Daoy (cell line): ENCODE measurements at places on chromosomes 7 and 10. TPM values are rescaled to one million over a fixed set of nuclear protein-coding genes. Genes with fewer than 3 reads are reported as not detected.
A peak's percentile ranks its signal among the peaks of the same experiment; 100 is the strongest.

DNA sequence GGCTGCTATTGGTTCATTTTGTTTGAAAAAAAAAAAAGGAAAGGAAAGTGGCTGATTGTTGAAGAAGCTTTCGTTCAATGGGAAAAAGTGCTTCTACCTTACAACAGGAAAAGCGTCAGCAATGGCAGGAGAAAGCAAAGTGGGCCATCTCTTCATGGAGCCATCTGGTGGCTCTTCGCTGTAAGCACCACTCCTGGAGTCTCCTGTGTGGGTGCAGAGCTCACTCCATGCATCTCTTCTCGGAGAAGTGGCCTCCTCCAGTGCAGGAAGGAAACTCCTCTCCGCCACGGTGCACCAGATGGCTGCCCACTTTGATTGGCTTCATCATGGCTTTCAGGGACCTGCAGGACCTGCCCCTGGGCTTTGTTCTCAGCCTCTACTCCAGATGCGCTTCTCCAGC is 250.9 kb downstream of the PTEN start:
- peak; percentile 38 for DNase-seq

GRCh38 chr10:77191324-77192049 is 446.1 kb downstream of the KCNMA1 start:
- DNase-seq: no peak

DNA sequence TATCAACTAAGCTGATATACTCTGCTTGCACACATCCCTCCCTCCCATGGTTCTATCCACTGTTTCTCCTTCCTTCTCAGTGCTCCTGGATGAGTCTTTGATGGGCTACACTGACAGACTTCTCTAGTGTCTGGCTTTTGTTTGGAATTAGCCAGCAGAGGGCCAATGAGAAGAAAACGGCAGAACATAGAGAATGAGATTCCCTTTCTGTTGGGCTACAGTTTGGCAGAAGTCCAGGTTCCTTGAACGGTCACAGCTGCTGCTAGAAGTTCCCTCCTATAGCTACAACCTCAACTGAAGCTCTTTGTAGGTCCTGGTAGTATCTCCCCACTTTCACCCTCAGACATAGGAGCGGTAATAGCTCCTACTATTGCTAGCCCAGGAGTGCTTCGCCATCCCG is 251.1 kb upstream of the LRRN3 start:
- no peak for DNase-seq

GRCh38 chr7:123601530-123601929 is at the start of gene ASB15:
TSS of gene ASB15 (plus strand) at chr7:123601821. CDS start at chr7:123614503, 12,682 bp downstream.
- DNase-seq: no peak

DNA sequence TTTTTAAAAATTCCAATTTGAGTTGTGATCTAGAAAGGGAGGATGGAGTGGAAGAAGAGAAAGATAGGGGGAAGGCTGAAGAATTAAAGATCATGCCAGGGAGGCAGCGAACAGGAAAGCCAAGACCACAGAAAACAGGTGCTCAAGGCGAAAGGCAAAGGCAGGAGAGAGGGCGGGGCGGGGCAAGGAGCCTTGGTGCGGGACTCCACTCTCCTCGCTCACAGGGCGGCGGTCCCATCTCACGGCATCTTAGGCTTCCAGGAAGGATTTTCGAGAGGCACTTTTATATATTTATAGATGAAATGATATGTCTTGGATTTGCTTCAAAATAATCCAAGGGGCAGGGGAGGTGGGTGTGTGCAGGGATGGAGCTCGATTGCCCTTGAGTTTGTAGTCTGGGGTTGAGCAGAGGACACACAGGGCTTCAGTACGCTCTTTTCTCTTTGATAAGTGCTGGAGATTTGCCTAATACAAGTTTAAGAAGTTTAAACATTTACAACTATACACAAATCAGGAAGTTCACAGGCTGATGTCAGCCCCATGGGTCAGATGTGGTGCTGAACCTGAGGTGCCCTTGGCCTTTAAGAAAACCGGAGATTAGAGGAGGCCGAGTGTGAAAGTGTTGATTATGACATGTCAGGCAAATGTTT is 161.1 kb downstream of the PRKAG2 start:
- no peak for DNase-seq

AUTS2 gene
- total RNA-seq: 5.5 and 13.9 TPM in 2 replicates

DNA sequence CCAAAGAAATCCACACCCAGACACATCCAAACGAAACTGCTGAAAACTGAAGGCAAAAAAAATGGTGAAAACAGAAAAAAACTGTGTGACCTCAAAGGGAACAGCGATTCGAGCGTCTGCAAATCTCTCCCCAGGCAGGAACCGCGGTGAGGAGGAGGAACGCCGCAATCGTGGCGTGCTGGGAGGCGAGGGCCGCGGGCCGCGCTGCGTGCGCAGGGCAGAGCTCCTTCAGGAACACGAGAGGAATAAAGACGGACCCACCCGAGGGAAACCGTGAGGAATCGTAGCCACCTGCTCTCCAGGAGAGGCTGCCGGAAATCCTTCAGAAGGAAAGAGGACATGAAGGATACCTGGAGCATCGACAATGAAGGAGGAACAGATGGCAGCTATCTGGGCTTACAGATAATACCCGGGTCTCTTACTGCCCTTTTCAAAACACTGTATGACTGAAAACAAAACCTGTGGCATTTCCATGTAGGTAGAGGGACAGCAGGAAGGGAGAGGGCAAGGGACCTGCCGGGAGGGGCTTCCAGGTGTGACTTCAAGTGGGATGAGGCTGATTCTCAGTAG is 266.0 kb downstream of the MAD1L1 start:
- no peak for DNase-seq

SEMA3D gene
- total RNA-seq: 0.95 and 1.8 TPM in 2 replicates

RAMP3 gene
- total RNA-seq: not detected in 2 replicates

CADPS2 gene
- total RNA-seq: 12.2 and 15.1 TPM in 2 replicates

MSS51 gene
- 0.15 and 0.57 TPM in 2 replicates for total RNA-seq

DNA sequence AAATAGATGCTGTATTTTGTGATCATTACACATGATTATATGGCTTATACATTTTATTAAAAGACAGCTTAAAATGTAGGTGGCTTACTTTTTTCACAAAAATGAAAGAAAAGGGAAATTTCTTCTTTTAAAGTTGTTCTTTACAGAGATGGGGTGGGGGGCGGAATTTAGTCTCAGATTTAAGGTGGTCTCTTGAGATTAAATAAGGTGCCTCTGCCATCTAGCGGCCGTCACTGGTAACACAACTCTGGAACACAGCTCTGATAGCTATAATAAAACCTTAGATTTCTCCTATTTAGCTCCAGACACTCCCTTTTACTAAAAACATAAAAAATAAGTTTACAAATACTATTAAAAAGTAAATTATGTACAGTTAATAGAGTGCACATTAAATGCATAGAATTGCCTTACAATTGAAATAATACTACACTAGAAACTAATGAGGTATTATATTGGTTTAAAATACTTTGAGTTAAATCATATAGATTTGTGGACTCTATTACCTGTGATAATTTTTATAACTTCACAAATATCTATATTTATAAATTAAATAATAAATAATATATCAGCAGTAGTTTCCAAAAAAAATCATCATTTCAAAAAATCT is 210.9 kb downstream of the DGKB start:
- DNase-seq: peak; percentile 21

DNA sequence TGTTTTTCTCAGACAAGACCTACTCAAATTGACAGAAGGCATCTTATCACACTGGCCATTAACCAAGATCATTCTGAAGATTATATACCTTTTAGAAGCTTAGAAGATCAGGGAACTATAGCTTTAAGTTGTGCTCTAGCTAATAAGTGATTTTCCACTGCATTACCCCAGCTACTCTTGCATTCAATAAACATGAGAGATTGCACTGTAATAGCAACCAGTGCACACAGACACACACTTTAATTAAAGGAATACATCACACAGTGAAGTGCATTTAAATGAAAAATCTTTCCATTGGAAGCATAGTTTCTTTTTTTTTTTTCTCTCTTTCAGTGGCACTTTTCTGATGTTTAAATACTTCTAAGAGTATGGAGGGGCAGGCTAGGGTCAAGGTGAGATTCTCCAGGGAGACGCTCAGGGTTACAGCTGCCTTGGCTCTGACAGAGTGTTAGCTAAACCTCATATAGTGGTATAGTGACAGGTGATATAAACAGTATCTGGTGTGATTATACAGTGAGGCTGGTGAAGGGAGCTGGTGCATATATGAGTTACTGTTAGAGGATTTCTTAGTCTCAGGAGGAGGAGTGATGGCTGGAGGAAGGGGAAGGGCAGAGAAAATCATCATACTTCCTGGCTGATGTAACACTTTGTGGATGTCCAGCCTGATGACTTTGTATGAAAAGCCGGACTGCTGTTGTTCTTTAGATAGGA is 369.5 kb downstream of the SORCS3 start:
- DNase-seq: no peak

- DNase-seq: no peak
These were observed 807.9 kb downstream of the KCNMA1 start for GRCh38 chr10:76829724-76830123.

DNA sequence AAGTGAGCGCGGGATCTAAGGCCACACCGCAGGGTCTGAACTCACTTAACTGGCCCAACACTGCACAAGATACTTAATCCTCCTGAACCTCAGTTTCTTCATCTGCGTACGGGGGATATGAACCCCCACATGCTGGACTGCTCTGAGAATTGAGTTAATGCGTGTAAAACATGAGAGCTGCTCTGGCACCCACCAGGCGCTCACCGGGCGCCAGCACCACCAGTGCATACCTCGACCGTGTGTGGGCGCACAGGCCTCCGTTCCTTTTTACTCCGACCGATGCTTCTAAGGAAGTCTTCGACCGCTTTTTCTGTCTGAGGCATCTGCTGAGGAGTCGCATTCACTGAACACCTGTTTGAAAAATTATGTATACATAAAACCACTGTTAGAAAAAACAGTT is 27.2 kb downstream of the PITRM1 start:
- no peak for DNase-seq

DNA sequence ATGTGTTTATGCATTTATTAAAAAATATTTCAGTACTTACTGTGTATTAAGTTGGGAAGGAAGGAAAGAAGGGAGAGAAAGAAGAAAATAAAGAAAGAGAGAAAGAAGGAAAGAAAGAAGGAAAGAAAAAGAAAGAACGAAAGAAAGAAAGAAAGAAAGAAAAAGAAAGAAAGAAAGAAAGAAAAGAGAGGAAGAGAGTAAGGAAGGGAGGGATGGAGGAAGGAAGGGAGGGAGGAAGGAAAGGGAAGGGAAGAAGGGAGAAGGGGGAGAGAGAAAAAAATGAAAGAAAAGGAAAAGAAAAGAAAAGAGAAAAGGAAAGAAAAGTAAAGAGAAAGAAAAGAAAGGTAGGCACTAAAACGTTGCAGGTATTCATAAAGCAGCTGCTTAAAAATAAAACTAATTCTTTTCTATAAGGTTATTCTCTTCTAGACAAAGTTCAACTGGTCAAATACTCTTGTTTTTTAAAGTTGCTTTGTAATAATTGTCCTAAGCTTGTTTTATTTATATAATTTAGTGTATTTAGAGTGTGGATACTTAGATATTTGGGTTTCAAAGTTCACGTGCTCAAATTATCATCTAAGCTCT is 703.3 kb upstream of the LRRTM3 start:
- DNase-seq: no peak

DNA sequence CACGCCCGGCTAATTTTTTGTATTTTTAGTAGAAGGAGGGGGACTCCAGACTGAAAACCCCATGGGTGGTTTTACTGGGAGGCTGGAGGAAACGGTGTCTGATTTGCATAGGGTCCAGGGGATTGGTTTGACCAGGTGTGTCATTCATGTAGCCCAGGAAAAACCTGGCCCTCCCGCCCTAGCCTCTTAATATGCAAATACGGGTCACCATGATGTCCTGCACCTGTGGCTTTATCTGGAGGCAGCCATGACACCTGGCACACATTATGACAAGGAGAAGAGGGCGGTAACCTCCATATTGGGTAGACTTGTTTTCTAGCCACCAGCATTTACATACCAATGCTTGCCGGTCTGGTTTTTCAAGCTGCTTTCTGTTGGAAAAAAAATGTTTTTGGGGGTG is 68.0 kb downstream of the TRIL start:
- no peak for DNase-seq

ELAPOR2 gene
- 5.9 and 13.9 TPM in 2 replicates for total RNA-seq

GRCh38 chr10:59817773-59818172 is 64.5 kb upstream of the MRLN start:
- DNase-seq: peak; percentile 12

DNA sequence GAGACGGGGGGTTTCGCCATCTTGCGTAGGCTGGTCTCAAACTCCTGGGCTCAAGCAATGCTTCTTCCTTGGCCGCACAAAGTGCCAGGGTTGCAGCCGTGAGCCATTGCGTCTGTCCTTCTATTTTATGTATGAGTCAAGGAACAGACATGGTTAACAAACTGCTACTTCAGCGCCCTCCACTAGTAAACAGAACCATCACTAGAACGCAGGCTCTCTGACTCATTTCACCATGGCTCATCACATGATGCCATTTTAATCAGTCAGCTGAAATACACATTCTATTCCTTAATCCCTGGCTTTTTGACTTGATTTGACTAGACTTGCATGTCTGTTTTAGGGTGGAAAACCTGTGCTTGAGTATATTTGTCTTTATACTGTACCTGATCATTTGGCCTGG is 41.3 kb downstream of the CELF2 start:
- peak; percentile 2 for DNase-seq

CALN1 gene
- total RNA-seq: 1.3 and 2.8 TPM in 2 replicates

DNA sequence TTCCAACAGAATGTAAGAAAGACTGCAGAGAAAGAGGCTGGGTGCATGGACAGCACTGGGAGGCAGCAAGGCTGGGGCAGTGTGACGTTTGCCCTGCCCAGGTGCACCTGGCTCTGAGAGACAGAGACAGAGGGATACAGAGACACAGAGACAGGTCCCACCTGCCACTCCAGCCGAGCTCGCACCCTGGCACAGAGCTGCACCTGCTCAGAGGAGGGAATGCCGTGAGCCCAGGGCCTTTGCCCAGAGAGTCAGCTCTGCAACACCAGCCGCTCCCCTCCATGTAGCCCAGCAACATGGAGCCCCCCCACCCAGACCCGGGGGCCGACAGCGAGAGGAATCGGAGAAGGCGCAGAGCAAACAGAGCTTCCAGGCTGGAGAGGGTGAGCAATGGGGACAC is 35.3 kb upstream of the PROSER2 start:
- no peak for DNase-seq

DNA sequence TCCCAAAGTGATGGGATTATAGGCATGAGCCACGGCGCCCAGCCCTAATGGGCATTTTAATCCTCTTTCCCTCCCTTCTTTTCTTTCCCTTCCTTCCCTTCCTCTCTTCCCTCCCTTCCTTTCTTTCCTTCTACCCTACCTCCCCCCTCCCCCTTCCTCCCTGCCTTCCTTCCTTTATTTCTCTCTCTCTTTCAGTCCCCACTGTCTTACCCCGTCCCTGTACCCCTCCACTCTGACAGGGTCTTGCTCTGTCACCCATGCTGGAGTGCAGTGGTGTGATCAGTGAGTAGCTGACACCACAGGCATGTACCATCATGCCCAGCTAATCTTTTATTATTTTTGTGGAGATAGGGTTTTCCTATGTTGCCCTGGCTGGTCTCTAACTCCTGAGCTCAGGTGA is 24.2 kb downstream of the LCOR start:
- DNase-seq: no peak

CCL26 gene
- 1.5 TPM in 1 of 2 replicates, not detected in the other for total RNA-seq
